HCT116 (cell line): ENCODE measurements at places on chromosomes 5 and 9. TPM values are rescaled to one million over a fixed set of nuclear protein-coding genes. Genes with fewer than 3 reads are reported as not detected.

The LMX1B gene
- 11.3 TPM for total RNA-seq

The ARL14EPL gene
- 22.9 TPM for total RNA-seq

The IL17B gene
- total RNA-seq: 0.81 TPM

The NPR2 gene
- total RNA-seq: 18.8 TPM

The LECT2 gene
- not detected for total RNA-seq
